Activated T-helper 17 cell treated with anti-CD3 and anti-CD28 coated beads, Interleukin-2, amount 50 U/mL, for 72 hours (primary cell): ENCODE measurements at places on chromosomes 5 and 9. TPM values are rescaled to one million over a fixed set of nuclear protein-coding genes. Genes with fewer than 3 reads are reported as not detected.

Gene DAB2IP
- 0.09 TPM for total RNA-seq

Gene CCNI2
- 1.2 TPM for total RNA-seq

GRCh38 chr9:120612218-120612617 is 32.3 kb upstream of the CDK5RAP2 start:
- no peak for ATAC-seq

DNA sequence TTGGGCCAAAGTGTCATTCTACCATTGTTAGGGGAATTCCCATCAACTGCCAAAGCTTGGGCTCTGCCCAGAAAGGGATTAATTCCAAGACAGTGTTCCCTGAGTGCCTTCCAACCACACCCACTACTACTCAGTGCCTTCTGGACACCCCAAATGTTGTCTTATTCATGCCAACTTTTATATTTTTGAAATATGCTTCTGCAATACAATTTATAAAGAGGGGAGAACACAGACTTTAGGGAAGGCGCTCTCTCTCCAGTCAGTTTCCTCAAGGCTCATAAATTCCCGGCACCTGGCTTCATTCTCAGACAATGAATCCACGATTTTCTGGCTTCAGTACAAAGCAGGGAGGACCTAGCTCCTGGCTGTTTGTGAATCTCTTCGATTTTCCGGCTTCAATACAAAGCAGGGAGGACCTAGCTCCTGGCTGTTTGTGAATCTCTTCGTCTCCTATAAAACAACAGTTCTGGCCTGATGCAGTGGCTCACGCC is 120.1 kb upstream of the MYO10 start:
- no peak for ATAC-seq

GRCh38 chr5:128965638-128966302 is 482 bp downstream of the SLC27A6 start:
- no peak for ATAC-seq

DNA sequence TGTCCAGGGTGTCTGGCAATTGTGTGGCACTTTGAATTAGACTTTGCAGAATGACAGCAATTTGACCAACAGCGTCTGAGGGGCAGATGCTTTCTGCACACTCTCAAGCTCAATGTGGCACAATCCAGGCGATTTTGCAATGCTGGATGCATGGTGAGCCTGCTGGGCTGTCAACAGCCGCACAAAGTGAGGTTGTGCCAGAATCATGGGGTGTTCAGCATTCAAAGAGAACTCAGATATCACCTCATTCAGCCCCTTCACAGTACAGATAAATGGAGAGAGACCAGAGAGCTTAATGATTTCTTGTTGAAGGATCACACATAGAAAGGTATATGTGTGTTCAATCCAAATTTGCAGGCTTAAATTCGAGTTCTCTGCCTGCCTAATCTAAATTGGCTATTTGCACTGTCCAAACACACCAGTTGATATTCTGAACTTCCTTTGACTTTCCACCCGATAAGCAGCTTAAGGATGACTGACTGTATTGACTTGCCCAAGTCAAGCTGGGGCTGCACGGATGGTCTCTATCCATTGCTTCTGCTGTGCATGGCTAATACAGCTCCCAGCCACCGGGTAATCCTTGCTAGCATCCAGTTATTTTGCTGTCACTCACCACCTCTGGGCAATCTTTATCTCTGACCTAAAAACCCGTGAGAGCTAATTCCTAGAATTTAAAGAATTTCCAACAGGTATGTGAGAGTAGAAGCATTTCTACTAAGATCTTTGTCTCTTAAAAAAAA is 157.9 kb upstream of the TAS2R1 start:
- no peak for ATAC-seq
